ENCODE measurements at places on chromosomes 11 and 22.

DNA sequence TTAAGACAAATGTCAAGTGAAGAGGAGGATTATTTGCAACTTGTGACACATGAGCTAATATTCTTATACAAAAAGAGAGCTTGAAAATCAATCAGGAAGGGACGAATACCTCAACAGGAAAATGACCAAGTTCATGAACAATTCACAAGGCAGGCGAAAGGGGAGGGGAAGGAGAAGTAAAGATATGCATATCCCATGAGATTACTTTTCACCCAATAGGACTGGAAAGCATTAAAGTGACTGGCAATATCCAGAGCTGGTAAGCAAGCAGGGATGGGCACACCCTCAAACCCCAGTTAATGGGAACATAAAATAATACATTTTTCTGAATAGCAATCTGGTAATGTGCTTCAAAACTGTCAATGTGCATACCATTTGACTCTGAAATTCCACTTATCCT lies 129.5 kb downstream of the SLC1A2 start:
- DNase-seq, result no peak

DNA sequence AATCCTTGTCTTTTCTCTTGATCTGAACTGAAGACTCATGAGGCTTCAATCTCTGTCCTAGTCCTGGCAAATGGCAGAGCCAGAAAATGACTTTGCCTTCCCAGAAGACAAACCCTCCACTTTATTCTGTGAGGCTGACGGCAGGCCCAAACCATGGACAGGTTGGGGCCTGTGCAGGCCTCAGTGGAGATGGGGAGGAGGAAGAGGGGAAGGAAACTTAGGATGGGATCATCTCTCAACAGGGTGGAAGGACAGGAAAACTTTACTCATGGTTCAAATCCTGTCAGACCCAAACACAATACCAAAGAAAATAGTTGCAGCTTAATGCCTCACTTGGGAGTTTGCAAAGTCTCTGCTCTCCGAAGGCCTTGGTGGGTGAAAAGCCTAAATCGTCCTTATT lies 9.8 kb downstream of the RPL27A start:
- no peak for DNase-seq

GRCh38 chr11:56905936-56906335 lies 82.8 kb upstream of the OR5AK2 start:
- DNase-seq, result no peak

GRCh38 chr11:113828191-113828590 lies 47.2 kb downstream of the USP28 start:
- no peak for DNase-seq

- peak; percentile 6 for DNase-seq
Measured at GRCh38 chr11:13333456-13333957, 55.9 kb downstream of the BMAL1 start.

- no peak for DNase-seq
Measured at GRCh38 chr22:47199261-47199978, 437.0 kb downstream of the TBC1D22A start.

DNA sequence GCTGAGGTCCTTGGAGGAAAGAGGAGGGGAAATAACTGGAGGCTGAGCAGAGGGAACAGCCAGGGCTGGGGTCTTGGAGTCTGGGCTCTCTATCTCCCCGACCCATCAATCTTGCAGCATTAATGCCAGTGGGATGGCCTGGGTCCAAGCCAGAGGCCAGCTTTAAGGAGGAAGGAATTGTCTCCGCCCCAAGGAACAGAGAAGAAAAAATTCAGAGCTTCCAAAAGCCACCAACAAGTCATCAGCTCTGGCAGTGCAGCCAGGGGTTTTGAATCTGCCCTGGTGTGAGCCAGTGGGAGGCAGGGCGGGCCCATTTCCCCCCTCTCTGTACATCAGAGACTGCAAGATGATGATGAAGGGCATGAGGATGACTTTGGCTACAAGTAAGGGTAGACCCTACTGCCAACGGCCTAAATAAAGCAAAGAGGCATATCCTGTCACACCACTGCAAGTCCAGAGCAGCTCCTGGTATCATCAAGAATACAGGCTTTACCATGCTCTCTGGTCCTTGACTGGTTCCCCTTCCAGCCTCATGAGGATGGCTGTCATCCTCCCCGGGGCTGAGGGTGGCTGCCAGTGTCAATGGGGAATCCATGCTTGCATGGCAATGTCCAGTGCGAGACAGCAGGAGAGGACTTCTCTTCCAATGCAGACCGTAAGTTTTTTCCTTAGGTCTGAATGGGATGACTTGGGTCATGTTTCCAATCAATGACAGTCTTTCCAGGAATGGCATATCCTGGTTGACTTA lies 34.4 kb downstream of the LRRC32 start:
- DNase-seq, result no peak

- no peak for DNase-seq
Measured at GRCh38 chr22:20857247-20857643, 1.4 kb downstream of the PI4KA start.

DNA sequence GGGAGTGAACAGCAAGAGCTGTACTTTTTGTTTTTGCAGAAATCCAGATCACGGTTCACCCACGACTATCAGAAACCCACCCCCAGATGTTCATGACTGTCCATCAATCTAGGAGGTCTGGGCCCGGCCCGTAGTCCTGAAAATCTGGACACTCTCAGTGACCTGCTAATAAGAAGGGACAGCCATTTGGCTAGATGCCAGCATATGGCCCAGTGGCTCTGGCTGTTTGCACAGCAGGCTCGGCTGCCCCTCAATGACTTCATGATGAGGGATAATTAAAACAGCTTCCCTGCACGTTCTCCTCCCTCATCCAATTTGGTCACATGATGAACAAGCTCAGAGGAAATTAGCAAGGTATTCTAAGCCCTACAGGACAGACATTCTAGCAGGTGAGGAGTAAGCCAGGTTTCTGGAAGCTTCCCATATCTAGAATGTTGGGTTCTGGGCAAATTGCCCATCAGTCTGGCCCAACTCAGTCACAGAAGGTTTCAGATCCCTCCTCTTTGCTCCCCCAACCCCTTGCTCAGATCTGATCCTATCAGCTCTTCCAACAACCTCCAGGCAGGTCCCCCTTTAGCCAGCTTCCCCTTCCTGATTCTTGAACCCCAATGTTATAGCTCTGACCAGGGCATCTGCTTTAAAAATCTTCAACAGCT lies 397.3 kb downstream of the SHANK2 start:
- no peak for DNase-seq

DNA sequence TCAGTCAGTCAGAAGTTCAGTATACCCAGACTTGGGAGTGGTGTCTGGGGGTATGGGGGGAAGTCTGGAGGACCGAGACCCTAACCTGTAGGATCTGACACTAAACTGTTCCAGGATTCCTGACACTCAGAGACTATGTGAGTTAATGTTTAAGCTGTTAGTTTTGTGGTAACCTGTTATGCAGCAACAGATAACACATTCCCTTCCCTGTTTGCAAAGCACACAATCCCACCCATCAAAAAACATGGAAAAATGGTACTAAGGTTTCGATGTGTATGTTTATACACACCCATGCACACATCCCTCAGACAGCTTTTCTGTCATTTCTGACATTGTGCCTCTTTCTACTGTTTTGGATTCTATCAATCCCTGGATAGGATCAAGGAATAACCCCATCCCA lies 27.6 kb downstream of the ZNF280B start:
- no peak for DNase-seq

- DNase-seq, result no peak
Measured at GRCh38 chr22:46219636-46220035, 30.5 kb downstream of the CDPF1 start.

DNA sequence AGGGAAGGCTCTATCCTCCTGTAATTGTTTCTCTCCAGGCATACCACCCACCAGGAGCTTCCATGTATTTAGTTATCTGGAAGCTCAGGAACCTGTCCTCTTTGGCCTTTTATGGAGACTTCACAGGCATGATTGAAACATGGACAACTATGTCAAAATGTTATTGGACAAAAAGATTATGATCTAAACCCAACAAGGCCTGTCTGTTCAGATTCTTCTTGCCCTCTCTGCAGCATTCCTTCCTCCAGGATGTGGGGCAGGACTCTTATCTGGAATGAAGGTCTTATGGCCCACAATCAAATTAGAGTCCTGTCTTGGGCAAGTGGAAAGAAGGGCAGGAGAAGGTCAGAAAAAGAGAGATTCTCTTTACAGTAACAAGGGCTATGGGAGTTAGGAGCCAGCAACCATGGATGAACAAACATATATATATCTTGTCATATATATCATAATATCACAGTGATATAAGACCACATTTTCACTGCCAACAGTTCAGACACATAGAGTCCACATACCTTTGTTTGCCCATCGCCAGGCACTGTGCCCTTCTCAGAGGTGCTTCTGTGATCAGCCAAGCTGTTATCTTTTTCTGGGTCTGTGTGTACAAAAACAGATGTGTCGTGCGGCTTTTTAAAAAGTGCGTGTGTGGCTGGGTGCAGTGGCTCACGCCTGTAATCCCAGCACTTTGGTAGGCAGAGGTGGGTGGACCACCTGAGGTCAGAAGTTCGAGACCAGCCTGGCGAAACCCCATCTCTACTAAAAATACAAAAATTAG lies 42.5 kb upstream of the SUSD2 start:
- DNase-seq, result no peak

GRCh38 chr11:48044577-48044976 lies 64.2 kb downstream of the PTPRJ start:
- DNase-seq, result no peak

GRCh38 chr11:16226245-16226644 lies 130.1 kb downstream of the SOX6 start:
- no peak for DNase-seq

GRCh38 chr22:17149076-17149815 lies 9.8 kb downstream of the HDHD5 start:
- DNase-seq, result no peak

GRCh38 chr11:72114570-72114969 lies 2.1 kb upstream of the ANAPC15 start:
- DNase-seq, result no peak

GRCh38 chr11:61875698-61876097 lies 15.6 kb downstream of the FADS3 start:
- DNase-seq, result no peak

DNA sequence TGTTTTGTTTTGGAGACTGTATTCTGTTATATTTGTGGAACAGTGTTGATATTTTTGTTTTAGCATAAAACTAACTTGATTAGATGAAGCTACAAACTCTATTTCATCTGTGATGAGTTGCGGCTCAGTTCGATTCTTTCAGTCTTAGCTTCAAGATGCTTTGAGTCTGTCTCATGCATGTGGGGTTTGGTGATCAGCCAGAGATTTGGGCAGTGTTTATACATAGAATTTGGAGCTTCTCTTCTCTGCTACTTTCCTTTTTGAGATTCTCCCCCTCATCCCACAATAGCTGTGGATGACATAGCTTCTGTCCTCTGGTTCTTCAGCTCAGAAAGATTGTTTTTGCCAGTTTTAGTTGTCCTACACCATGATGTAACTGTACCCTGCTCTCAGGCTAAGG lies 90.4 kb downstream of the ARHGAP20 start:
- no peak for DNase-seq

GRCh38 chr22:36773935-36774334 lies 2.0 kb downstream of the IFT27 start:
- peak; percentile 16 for DNase-seq

- no peak for DNase-seq
Measured at GRCh38 chr11:8624698-8625097, 30.7 kb upstream of the STK33 start.

GRCh38 chr22:46763051-46763705 lies 728 bp downstream of the TBC1D22A start:
- DNase-seq, result peak; percentile 60

GRCh38 chr22:47187176-47187957 lies 424.9 kb downstream of the TBC1D22A start:
- DNase-seq, result no peak
